Testis (tissue), 5 donors: ENCODE measurements at places on chromosomes 6 and 20. TPM values are rescaled to one million over a fixed set of nuclear protein-coding genes. Genes with fewer than 3 reads are reported as not detected.

DNA sequence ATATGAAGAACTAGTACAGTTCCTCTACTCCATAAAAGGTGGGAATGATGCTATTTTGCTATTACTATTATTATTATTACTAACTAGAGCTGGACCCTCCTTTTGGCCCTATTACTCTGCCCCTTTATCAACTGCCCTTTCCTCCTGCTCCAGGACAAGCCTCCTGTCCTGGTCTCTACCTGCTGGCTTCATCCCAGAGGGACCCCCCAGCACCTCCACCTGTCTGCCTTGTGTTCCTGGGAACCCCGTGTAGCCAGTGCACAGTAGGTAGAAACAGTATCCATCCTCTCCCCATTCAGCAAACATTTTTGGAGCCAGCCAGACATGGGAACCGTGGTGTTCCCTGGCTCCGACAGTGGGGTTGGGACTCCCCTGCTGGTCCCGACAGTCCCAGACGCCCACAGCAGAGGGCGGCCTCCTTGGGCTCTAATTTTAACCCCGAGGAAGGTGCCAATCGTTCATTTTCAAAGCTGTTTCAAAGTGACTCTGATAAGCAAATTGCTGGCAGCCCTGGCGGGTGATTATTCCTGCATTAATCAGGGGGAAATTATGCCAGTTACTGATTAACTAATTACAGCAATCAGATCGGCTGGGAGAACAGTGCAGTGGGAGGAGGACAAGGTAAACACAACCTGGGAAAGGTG is 44.2 kb upstream of the MDGA1 start:
- no peak for DNase-seq

DNA sequence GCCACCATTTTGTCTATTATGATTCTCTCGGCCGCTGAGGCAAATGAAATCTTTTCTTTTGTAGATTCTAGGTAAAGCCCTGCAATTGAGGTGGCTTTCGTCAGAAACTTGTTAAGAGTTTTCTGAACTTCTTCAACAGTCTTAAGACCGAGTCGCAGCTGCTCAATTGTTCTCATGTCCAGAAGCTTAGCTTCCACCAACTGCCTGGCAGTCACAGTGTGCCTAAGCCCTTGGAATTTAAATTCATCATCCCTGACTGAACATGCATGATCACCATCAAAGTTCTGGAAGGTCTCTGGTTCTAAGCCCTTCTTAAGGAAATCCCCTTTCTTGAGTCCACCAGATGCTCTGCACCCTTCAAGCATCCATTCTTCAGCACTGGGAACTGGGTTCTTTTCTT is 25.7 kb downstream of the DST start:
- DNase-seq: no peak

DCDC2 gene
- 11.1 TPM for polyA plus RNA-seq

- no peak for DNase-seq
These were observed 39.9 kb downstream of the MAP7 start for GRCh38 chr6:136510299-136510698.

DNA sequence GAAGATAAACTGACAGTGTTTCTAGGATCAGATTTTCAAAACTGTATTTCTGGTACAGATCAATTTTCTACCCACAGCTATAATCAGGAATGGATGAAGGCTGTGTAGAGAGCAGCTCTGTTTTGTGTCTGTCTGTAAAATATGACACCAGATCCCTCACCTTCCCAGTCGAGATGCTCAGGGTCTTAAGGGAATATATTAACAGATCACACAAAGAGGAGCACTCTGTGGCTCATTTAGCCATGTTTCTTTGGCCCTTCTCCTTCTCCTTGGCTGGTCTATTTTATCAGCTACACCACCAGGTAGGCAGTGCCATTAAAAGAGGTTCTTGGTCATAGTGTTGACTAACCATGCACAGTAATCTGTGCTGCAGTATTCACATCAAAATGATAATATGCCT is 82.6 kb downstream of the PREP start:
- no peak for DNase-seq

DNA sequence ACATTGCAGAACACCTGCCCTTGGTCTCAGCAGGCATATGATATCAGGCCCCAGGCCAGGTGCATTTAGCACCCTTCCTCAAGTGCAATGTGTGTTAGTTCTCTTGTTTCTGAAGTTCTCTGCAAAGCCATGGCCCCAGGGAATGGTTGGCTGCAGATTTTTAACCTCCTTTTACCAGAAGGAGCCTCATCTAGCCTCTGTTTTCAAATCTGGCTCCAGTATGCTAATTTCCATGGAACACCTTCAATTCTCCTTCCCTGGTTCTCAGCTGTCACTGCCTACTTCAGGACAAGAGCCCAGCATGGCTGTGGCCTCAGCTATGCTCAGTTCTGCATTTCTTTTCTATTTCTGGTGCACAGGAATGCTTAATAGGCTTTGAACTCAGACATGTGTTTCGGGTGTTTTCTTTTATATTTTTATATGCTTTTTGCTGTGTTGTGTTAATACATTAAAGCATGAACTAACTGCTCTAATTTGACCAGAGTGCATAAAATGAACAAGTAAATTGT is 51.6 kb upstream of the OGFRL1 start:
- DNase-seq: no peak

TSPO2 gene
- polyA plus RNA-seq: not detected

DNA sequence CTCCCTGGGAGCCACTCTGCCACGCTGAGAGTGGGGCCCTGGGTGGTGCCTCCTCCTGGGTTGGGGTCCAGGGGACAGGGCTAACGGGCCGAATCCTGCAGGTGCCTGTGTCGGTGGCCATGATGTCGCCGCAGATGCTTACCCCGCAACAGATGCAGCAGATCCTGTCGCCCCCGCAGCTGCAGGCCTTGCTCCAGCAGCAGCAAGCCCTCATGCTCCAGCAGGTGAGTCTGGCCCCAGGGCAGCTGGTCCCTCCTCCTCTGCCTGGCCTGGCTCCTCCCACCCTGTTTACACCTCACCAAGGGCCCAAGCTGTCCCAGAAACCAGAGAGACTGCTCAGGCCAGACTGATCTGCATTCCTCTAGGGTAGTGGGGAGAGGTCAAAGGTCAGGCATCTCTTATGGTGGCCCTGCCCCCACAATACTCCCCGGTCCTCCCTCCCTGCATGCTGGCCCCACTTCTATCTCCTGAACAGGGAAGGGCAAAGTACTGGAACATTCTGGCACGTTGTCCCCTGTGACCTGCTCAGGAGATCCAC is 38.6 kb downstream of the FOXP4 start:
- DNase-seq: no peak

GRCh38 chr6:107354451-107354850 is 104.9 kb downstream of the PDSS2 start:
- no peak for DNase-seq

- DNase-seq: peak; percentile 92
These were observed 107.1 kb downstream of the BANF2 start for GRCh38 chr20:17806739-17807441.

- DNase-seq: no peak
These were observed 111.6 kb downstream of the TINAG start for GRCh38 chr6:54419885-54420284.

DNA sequence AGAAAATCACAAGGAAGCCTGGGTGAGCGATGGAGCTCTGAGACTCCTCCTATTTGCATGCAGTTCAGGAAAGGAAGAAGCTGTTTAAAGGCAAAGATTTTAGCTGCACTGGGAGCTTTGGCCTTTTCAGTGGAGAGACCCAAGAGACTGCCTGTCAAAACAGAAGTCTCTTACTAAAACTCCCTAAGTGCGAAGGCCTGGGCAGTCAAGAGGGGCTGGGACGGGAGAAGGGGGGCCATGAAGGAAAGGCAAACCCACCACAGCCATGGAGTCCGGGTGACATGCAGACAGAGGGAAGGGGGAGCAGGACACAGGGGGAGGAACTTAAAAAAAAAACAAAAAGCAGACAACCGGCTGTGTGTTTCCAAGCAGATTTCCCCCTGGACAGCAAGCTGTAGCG is 537.6 kb upstream of the NOX3 start:
- DNase-seq: no peak

DNA sequence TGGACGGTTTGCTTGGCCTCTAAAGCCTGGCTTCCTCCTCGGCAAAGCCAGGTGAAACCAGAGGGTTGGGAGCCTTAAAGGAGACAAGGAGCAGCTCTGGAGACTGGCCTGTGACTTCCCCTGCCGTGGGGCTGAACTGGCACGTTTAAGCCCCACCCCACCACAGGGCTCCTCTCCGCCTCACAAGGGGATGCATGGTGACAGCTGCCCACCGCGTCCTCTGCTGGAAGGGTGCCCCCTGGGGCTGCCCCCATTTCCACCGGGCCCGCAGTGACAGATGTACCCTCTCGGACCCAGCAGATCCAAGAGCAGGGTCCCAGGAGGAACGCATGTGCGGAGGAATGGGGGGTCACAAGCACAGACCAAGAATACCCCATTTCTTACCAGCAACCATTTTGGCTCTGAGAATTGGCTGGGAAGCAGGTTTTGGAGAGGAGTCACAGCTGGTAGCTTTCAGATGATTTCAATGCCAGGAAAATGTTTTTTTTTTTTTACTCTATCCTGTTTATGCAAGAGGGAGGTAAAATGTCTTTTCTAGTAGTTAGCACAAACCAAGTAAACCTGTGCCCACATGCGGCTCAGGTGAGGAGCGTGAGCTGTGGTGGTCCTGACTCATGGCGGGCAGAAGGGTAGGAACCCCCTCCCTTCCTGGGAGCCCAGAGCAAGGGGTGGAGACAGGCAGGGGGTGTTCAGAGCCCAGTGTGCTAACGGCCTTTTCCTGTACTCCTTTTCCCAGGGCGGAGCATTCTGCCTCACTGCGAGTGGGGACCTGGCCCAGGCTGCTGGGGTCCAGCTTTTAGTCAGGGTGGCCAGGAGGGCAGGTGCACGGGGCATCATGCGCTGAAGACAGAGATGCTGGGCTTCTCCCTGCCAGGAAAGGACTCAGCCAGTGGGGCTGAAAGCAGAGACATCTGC is 33.0 kb downstream of the FRMD1 start:
- no peak for DNase-seq

GRCh38 chr6:144416773-144417172 is 131.6 kb downstream of the UTRN start:
- no peak for DNase-seq

DNA sequence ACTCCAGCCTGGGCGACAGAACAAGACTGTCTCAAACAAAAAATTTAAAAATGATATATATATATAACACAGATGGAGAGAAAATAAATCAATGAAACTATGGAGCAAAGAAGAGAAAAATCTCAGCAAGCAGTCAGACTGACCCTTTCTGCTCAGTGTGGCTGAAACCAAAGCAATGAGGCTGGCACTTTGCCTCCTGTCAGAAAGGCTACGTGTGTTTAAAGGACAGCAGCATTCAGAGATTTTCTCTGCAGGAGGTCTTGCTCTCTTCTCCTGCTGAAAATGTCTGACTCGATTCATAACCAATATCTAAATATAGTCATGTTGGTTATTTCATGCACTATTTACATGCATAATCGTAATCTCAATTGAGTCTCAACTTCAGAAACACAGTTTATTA is 527.0 kb upstream of the JARID2 start:
- DNase-seq: no peak
